ENCODE measurements at places on chromosomes 2 and 18.

DNA sequence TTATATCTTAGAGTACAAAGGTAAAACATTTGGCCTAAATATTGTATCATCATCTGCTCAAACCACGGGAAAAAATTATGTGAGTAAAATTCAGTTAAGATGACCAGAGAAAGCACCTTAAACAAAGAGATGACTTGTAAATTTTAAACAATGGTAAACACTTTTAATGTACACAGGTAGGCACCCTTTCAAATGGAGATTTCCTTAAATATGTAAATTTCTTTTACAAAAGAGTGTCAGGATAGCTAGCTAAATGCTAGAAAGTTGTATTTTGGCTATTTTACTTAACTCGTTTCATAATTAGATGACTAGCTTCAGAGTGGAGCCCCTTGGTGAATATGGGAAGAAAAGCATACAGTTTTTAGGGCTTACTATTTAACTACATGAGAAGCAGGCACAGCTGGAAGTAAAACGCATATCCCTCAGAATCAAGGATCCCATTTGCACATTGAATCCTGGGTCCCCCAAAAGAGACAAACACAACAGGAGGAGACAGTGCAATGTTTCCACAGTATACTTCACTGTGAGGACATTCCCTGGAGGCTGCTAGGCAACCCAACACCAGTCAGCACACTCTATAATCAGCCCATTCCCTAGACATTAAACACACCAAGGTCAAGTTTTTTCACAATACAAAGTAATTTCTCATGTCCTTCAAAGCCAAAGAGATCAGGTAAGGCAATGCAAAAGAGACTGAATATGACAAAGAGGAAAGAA lies 1154.4 kb downstream of the DPP10 start:
- no peak for ATAC-seq

DNA sequence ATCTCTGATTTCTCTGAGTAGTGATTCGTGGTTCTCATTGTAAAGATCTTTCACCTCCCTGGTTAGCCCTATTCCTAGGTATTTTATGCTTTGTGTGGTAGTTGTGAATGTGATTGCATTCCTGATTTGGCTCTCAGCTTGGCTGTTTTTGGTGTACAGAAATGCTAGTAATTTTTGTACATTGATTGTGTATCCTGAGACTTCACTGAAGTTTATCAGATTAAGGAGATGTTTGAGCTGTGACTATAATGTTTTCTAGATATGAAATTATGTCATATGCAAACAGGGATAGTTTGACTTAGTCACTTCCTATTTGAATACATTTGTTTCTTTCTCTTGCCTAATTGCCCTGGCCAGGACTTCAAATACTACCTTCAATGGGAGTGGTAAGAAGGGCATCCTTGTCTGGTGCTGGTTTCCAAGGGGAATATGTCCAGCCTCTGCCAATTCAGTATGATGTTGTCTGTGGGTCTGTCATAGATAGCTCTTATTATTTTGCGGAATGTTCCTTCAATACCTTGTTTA lies 251.9 kb upstream of the ZNF804A start:
- ATAC-seq, result no peak

DNA sequence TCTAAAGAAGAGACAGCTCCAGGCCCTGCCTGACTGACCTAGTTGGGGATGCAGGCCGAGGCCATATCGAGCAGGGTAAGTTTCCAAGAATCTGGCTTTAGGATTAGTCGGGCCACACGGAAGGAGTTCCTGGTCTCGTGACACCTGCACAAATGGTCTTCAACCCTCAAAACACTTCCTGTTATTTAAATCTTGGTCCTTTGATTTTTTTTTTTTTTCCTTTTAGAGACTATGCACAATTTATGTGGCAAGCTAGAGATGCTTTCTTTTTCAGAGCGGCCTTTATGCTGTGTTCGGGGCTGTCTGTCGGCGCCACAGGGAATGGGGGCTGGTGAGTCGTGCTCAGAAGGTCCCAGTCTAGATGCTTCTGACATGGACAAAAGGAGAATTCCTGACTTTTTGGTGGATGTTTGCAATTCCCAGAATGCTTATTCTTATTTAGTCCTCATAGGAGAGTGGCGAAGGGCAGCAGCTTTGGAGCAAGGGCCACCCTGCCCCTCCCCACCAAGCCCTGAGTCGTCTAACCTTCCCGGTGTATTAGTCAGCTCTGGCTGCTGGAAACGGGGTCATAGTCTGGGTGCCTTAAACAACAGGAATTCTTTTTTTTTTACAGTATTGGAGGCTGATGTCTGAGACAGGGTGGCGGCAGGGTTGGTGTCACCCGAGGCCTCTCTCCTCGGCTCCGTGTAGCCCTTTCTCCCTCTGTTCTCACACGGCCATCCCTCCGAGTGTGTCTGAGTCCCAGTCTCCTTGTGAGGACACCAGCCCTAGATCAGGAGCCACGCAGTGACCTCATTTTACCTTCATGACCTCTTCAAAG lies 27.4 kb downstream of the HPCAL1 start:
- ATAC-seq, result peak; percentile 9

GRCh38 chr2:13227578-13227977 lies 510.8 kb downstream of the TRIB2 start:
- ATAC-seq, result no peak

DNA sequence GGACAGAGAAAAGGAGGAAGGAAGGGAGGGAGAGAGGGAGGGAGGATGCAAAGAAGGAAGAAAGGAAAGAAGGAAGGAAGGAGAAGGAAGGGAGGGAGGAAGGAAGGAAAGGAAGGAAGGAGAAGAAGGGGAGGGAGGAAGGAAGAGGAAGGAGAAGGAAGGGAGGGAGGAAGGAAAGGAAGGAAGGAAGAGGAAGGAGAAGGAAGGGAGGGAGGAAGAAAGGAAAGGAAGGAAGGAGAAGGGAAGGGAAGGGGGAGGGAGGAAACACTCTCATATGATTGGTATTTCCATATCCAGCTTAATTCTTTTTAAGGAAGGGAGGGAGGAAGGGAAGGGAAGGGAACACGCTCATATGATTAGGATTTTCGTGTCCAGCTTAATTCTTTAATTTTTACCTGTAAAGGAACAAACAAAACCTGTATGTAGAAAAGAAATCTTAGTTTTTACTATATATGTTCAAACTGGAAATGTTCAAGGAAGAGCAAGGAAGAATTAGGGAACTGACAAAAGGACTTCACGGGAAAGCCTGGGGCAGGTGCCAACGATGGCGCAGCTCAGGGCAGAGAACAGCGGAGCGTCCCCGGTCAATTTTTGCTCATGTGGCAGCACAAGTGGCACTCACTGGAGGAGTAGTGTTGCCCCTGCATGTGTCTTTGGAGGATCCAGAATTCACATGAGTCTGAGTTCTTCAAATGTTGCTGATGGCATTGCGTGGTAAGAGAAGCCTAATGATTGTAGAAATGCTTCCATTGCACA lies 228.6 kb downstream of the ZNF516 start:
- ATAC-seq, result no peak

DNA sequence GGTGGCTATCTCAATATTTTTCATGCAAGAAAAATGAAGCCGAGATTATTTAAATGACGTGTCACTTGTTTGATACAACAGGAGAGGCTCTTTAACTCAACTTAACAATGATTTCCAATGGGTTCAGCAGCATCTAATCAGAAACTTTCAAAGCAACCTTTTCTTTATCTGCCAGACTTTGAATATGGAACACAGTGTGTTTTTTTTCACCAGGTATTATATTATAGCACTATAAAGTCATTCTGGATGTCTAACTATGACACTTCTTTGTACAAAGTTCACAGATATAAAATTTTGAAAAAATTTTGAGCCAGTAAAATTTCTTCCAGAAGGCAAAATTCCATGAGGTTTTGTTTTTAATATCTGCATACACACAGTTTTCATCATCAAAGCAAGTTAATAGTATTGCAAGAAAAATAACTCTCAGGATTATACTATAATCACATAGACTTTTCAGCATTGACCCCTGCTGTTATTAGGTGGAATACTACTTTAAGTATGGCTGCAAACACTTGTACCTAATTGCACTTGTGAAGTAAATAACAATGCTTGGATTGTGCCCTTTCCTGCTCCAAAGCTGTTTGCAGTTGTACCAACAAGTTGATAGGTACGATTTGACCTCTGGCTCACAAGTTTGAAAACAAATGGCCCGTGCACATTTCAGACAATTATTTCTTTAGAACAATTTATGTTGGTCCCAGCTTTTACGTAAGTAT lies 44.0 kb upstream of the DSG1 start:
- no peak for ATAC-seq

GRCh38 chr18:13137670-13138419 lies 80.7 kb upstream of the LDLRAD4 start:
- peak; percentile 91 for ATAC-seq

DNA sequence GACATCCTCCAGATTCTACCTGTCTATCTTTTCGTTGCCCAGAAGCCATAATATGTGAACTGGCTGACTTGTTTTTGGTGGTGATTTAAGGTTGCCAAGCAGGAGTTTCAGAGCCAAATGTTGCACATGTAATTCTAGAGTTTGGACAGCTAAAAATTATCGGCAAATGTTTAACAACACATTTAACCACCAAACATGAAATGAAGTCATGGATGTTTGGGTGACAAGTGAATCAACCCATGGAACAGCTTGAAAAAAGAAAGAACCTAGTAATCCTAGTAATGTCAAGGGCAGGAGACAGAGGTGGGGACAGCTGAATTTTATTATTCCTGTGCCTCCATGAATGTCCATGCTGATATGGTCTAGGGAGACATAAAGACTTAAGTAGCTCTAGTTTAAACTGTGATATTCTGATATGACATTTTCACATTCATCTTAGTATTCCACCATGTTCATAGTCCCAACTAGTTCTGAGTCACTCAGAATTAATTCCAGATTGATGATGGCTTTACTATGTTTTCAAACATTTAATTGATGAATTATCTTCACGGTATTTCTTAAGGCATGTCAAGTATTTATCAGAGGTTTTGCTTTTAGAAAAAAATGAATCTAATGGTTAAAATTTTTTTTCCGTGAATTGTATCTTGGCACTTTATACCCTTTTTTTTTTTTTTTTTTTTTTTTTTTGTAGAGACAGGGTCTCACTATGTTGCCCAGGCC lies 101.7 kb downstream of the SOCS6 start:
- ATAC-seq, result no peak

GRCh38 chr18:75173125-75173432 lies 35.9 kb downstream of the PTGR3 start:
- ATAC-seq, result no peak

GRCh38 chr18:72378016-72378415 lies 166.1 kb downstream of the CBLN2 start:
- ATAC-seq, result no peak

- ATAC-seq, result peak; percentile 2
Measured at GRCh38 chr2:197500503-197501131, 438 bp downstream of the HSPE1 start.

DNA sequence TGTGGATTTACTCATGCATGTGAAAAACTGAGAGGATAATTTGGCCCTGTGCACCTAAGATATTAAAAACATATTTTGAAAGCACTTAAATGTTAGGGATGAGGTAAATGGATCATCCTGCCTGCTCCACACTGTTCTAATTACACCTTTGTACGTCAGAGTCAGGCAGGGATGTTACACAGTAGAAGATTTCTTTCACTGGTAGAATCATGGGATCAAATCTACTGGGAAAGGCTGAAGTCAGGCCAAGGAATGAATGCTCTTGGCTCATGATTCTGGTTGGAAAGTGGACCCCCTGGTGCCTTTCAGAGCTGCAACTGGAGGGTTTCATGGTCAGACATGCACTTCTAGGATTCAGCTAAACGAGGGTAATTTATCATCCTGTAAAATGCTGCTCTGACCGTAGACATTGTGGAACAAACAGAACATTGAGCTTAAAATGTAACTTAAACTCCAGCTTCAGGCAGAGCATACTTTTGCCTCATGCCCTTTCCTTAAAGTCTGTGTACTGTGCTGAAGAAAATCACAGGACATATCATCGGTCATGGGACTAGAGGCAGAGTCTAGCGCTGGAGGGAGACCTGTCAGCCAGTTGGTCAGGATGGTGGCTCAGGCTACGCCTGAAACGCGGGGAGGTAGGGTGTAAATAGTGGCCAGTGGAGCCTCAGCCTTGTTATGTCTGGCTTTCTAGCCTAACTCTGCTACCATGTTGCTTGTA lies 4.9 kb downstream of the KCNE4 start:
- ATAC-seq, result no peak

GRCh38 chr2:43513796-43514195 lies 82.0 kb downstream of the THADA start:
- no peak for ATAC-seq

- ATAC-seq, result no peak
Measured at GRCh38 chr2:101740555-101740964, 43.1 kb downstream of the MAP4K4 start.

- ATAC-seq, result no peak
Measured at GRCh38 chr2:43343573-43344304, 117.3 kb upstream of the ZFP36L2 start.

- no peak for ATAC-seq
Measured at GRCh38 chr2:232993231-232993821, 19.7 kb downstream of the NGEF start.

GRCh38 chr2:23378496-23378895 lies 6.5 kb upstream of the KLHL29 start:
- ATAC-seq, result no peak

DNA sequence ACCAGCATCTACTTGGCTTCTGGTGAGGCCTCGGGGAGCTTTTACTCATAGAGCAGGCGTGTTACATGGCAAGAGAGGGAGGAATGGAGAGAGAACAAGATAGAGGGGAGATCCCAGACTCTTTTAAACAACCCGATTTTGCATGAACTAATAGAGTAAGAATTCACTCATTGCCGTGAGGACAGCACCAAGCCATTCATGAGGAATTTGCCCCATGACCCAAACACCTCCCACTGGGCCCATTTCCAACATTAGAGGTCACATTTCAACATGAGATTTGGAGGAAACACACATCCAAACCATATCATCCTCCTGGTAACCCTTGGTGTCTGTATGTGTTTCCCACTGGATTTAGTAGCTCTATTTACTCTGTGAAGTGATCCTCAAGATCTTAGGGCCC lies 249.9 kb upstream of the SP5 start:
- ATAC-seq, result no peak

DNA sequence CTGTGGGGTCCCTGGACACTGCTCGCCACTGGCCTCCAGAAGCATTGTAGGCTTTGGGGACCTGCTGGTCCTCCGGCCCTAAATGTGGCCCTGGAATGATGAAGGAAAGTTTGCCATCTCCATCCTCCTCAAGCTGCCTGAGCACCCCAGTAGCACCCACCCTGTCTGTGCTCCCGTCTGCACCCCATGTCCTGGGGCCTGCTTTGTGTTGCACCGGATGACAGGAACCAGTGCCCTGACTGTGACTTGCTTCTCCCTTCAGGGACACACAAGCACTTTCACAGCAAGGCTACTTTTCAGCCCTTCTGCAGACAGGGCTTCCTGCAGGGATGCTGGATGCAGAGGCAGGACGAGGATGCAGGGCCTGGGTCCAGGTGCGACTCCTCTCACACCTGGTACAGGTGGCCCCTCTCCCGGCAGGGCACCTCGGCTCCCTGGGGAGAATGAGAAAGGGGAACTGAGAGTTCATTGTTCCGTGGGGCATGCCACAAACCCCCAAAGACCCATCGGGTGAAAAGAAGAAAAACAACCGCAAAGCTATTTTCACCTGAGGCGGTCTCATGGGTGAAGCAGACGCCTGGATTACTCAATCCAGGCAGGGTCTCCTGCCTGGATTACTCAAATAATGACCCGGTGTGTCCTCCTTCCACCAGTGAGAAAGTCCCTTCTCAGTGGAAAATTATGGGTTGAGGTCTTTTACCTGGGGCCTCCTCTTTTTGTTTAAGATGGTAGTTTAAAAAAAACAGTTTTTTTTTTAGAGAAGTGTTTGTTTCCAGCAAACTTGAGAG lies 74.9 kb downstream of the LONRF2 start:
- ATAC-seq, result no peak
